Nucleus accumbens (tissue), 56 donors: ENCODE measurements at places on chromosomes 3 and 15.

DNA sequence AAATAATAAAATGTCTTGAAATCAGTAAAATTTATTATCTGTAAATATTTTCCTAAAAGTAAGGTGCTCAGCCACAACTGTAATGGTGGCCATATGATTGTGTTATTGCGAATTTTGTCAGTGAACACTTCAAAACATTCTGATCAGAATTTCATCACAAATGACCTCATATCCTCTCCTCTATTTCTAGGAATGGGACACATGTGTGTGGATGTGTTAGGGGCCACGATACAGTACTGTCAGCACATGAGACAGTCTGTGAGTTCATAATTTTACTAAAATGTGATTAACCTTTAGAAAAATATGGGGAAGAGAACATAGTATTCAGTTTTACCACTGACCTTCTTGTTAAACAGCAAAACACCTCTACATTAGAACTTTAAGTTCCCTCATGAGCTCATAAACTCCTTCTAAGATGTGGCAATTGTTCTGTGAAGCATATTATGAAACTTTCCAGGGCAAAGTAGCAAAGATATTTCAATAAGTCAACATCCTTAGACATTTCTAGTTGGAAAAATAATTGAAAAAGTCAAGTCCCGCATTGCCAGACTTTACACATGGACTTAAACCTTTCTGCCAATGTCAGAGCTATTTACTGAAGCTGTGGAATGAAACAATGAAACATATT, 158.2 kb upstream of the ABI3BP start:
- no peak for DNase-seq

DNA sequence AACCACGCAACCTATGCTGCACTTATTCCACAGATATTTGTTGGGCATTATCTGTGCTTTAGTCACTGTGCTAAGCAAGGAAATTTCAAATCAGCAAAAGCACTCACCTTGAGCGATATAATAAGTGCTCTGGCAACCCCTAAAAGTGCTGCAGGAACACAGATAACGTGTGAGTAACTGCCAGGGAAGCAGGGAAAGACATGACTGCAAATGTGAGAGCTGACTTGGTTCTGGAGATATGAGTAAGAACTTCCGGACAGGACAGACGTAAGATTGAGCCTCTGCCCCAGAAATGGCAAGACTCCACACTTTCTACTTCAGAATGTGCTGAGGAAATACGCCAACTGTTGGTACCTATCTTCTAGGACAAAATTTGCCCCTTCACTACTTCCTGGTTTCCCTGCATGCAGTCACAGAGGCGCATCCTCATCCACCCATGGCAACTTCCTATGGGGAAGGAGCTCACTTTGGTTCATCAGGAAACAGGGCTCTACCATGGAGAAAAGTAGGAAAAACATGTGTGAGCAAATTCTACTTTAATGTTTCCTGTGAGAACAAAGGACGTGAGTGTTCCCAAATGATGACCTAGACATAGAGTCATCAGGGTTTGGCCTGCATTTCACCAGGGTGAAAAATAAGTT, 41.7 kb downstream of the AQP9 start:
- no peak for DNase-seq

GRCh38 chr3:27224197-27224596, 145.0 kb downstream of the NEK10 start:
- no peak for DNase-seq

GRCh38 chr15:82298520-82298919, 35.9 kb downstream of the SAXO2 start:
- no peak for DNase-seq

- DNase-seq: no peak
Observed at GRCh38 chr3:150956376-150956775, 16.2 kb downstream of the CLRN1 start.

GRCh38 chr3:52069135-52069534, 12.8 kb upstream of the DUSP7 start:
- no peak for DNase-seq

DNA sequence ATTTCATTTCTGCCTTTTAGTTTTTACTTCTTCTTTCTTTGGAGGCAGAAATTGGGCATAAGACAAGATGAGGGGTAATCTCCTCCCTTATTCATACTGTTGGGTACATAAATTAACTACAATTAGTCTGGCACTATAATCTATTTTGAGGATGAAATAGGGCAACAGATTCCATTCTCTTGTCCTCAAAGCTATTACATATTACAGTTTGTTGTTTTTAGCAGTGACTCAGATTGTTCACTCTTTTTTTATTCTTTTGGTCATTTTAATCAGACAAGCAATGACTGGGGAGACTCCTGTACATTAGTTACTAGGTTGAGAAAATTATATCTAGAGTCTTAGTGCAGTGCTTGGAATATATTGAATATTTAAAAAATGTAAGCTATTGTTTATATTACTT, 556.0 kb downstream of the OTOL1 start:
- no peak for DNase-seq

GRCh38 chr15:71349336-71349735, 234.1 kb downstream of the THSD4 start:
- DNase-seq: no peak

DNA sequence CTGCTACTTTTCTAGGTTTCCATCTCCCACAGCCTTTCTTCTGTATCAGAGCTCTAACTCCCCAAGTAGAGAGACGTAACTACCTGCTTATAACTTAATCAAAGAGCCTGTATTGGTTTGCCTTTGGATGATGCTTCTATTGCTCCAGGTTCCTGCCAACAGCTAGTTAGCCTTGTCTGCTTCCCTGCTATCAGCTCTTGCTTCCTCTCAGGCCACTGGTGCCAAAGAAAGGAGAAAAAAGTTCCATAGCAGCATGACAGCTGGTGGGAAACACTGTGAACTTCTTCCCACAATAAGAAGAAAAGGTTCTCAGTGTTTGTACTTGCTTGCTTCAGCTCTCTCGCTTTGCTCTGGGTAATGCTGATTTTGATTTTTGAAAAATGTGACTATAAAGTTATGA, 206.6 kb downstream of the GBE1 start:
- DNase-seq: no peak

GRCh38 chr3:113533534-113533892, 1.2 kb downstream of the SIDT1 start:
- DNase-seq: no peak

- DNase-seq: no peak
Observed at GRCh38 chr3:71421820-71422566, 161.5 kb downstream of the FOXP1 start.

DNA sequence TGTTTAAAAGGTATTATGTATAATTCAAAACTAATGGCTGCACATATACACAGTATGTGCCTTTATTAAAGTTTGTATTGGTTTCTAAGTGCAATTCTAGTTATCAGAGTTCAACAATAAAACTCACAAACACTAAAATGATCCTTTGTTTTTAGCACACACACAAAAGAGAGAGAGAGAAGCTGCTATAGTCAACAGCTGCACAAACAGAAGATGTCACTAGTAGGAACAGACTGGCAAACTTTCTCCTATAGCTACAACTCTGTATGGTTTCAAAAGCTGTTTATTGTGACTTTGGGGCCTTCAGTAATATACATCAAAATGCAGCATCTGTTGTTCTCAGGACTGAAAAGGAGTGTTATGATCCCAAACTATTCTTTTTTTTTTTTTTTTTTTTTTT, 6.1 kb downstream of the SECISBP2L start:
- DNase-seq: no peak

GRCh38 chr3:123314359-123315270, 112.9 kb downstream of the SEC22A start:
- no peak for DNase-seq

GRCh38 chr15:20672470-20672869, 130.9 kb upstream of the GOLGA6L6 start:
- no peak for DNase-seq

DNA sequence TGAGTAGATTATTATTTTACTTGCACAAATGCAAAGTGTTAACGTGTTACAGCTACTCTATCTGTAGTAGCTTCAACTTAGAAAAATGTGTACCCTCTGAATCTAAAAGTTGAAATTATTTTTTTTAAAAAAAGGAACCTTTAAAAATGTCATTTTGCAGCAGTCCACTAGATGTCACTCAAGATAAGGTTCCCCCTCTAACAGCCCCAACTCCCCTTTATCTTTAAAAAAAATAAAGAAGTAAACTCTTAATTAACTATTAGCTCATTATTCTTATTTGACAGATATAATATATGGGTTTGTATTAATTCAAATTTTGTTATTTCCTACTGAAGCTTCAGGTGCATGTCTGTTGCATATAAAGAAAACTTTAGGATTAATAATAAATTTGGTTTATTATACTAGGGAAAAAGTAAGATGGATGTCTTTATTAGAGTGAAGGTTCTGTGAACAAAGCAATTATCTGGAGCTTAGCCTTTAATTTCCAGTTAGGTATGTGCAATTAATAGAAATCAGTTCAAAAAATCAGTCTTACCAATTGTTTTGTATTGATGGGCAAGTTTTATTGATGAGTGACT, 288.5 kb downstream of the VGLL3 start:
- DNase-seq: no peak

- DNase-seq: no peak
Observed at GRCh38 chr15:90160781-90161727, 40.1 kb upstream of the SEMA4B start.

DNA sequence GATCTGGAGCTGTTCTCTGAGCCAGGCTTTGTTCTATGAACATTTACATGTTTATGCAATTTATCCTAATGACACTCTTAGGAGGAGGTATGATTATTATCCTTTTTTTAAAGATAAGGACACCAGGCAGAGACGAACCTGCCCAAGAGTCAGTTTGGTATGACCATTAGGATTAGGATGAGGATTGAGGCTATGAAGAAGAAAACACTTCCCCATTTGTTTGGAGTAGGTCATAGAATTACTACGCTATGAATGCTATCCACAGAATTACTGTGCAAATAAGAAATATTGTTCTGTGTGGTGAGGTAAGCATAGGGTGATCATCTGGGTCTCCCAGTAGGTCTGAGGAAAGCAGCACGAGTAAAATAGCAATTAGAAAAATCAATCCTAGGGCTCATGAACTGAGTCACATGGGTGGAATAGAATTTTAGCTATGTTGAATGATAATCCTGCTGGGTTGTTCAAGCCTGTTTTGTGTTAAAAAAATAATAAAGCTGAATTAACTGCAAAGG, 23.9 kb downstream of the EIF4E3 start:
- no peak for DNase-seq
